Suprapubic skin (tissue), 4 donors: ENCODE measurements at places on chromosomes 6 and 20.

GRCh38 chr6:144349690-144350527 lies 64.8 kb downstream of the UTRN start:
- no peak for DNase-seq

- no peak for DNase-seq
Observed at GRCh38 chr6:128343706-128344105, 176.7 kb downstream of the PTPRK start.

DNA sequence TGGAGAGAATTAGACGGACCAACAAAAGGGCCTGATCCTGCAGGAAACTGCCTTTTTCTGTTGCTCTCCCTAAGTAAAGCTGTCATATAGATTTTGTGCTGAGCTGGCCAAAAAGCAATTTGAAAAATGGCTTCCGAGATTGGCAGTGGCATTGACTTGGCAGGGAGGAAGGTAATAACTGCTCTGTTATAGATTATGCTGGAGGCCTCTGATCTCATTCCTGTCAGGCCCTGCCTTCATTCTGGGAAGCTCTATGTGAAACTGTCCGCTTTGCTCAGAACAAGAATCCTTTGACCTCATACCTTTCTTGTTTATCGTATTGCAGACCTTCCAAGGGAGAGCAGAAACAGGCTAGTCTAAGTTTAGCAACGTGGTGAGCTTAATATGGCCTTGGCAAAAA lies 234.4 kb downstream of the PHACTR1 start:
- no peak for DNase-seq

DNA sequence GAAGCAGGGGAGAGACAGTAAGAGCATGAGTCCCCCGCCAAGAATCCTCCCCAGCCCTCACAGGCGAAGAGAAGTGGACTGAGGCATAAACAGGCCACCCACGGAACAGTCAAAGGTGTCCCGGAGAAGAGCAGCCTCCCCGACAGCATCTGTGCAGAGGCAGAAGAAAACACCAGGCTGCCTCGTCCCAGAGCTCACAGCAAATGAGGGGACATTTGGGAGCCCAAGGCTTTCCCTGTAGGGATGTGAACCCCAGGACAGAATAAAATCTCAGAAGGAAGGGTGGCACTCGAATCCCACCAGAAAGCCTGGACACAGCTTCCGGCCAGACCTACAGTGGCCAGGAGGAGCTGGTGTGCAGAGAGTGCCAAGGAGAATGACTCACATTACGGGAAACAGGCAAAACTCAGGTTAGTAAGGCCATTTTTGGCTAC lies 90.4 kb downstream of the DLL1 start:
- peak; percentile 53 for DNase-seq

DNA sequence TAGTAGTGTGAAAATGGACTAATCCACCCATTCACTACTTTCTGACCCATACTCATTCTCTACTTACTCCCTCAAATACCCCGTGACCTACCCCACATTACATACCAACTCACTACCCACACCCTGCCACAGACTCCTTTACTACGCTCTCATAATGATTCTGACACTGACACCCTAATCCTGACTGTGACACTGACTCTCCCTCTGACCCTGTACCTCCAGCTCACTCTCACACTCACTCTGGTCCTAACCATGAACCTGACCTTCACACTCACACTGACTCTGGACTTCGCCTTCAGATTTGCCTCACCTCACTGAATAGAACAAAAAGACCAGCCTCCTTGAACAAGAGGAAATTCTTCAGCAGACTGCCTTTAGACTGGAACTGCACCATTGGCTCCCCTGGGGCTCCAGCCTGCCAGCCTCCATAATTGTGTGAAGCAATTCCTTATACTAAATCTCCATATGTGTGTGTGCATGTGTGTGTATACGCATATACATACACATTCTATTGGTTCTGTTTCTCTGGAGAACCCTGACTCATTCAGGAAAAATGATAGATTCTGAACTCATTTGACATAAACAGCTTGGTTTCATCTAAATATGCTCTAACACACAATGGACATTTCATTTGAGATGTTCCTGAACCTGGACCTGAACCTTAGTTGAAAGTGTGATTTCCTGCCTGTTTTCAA lies 10.5 kb upstream of the ZNF343 start:
- DNase-seq: peak; percentile 18

- no peak for DNase-seq
Observed at GRCh38 chr20:49054056-49054643, 8.0 kb downstream of the CSE1L start.

DNA sequence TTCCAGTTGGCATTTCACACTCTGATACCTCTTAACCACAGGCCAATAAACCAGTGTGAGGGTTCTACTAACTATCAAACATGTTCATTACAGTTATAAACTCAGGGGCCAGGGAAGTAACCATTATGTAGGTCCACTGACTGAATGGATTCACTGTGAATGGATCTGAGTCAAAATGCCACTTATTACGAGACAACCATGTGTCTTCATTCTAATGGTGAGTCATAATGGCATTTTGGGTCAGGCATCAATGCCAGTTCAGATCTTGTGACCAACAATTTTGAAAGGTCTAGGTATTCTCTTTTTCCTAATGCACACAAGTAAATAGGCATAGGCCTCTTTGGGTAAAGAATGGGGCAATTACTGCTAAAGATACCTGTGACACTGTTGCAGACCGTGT lies 112.2 kb upstream of the HEY2 start:
- DNase-seq: no peak

GRCh38 chr6:816510-817084 lies 123.7 kb upstream of the EXOC2 start:
- DNase-seq: no peak

GRCh38 chr6:137013031-137013430 lies 31.7 kb downstream of the IL20RA start:
- no peak for DNase-seq

- no peak for DNase-seq
Observed at GRCh38 chr6:95094751-95095663, 482.3 kb upstream of the MANEA start.

DNA sequence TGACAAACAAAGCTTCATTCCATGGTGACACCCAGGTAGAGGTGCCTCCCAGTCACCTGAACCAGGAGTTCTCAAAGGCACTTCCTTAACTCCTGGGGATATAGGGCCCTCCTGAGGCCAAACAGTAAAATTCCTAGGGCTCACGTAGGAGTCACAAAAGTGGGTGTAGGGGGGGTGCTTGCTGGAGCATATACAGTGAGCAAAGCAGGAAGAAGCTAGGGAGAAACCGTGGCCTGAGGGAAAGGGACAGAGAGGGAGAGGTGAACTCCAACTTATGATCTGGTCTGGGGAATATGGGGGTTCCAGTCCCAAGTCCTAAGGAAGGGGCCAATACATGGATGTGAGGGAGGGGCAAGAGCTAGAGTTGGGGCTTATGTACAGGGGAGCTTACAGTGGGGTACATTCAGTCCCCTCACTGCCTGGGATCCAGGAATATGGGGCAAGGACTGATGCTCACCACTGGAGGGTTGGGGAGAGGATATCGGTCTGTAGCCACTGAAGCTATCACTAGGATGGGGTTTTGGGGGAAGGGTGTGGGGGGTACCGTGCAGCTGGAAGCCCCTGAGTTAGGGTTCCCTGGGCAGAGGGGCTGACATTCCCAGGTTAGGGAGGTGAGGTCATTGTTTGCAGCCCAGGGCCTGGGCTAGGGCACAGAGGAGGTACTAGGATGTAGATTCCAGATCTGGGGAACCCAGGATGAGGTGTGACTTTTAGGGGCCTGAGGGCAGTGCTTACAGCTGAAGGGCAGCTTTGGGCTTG lies 950 bp downstream of the PEDS1 start:
- DNase-seq: no peak

- no peak for DNase-seq
Observed at GRCh38 chr6:35237476-35237875, 22.1 kb upstream of the ZNF76 start.

- no peak for DNase-seq
Observed at GRCh38 chr20:55582498-55582897, 422.8 kb downstream of the CBLN4 start.

- DNase-seq: no peak
Observed at GRCh38 chr20:38935285-38935684, 9.1 kb downstream of the FAM83D start.

DNA sequence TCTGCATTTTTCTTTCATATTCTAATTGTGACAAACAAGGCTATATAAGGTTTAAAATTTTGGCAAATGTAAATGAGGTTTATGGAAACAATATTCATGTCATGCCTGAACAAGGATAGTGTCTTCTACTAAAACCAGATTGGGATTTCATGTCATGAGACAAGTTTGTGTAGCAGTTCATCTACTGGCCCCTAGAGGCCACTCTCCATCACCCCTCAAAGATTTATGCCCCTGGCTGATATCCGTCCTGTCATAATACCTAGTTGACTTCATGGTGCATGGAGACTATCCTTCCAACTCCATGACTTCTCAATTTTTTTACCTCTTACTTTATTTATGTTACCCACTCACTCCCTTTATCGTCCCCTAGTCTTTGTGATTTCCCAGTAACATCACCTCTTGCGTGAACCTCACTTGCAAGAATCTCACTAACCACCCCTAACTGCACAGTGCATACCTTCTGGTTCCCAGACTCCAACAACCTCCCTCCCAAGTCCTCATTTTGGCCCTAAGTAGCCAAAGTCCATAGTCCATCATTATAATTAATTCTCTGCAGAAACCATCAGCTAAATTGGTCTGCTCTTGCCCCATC lies 179.8 kb downstream of the TASP1 start:
- no peak for DNase-seq
